Stimulated activated CD4-positive, alpha-beta T cell treated with anti-CD3 and anti-CD28 coated beads, Interleukin-2, amount 100 ng/mL, for 4 hours (primary cell): ENCODE measurements at places on chromosomes 2 and 18.
A peak's percentile ranks its signal among the peaks of the same experiment; 100 is the strongest.

DNA sequence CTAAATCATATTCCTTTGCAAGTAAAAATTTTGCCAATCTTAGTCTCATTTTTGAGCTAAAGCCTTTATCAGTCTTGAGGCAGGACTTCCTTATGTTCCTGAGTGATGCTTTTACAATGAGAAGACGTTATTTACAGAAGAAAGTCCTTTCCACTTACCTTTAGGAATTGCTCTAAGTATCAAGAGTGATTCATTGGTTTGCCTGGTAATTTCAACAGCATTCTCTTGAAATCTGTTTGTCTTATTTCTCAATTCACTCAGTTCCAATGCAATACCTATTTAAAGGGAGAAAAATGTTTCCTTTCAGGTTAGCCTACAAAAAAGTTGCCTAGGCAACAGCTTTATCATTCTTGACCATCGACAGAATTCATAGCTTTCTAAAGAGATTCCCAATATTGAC is 137.2 kb downstream of the LAMA1 start:
- no peak for DNase-seq

DNA sequence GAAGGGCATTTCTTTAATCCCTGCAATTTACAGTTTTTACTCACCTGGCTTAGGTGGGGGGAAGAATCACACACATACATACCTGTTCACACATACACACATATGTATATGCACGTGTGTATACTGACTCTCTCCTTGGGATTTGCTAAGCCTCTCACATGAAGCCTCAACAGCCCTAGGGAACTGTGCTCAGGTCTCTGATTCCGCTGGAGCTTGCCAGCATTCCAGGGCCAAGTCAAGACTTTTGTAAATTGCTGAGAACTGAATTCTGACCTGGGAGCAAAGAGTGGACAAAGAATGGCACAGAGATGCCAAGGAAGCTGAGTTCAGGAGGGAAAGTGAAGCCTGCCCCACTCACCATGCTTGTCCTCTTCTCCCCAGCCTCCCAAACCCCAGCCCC is 177.3 kb downstream of the TMEM247 start:
- no peak for DNase-seq

DNA sequence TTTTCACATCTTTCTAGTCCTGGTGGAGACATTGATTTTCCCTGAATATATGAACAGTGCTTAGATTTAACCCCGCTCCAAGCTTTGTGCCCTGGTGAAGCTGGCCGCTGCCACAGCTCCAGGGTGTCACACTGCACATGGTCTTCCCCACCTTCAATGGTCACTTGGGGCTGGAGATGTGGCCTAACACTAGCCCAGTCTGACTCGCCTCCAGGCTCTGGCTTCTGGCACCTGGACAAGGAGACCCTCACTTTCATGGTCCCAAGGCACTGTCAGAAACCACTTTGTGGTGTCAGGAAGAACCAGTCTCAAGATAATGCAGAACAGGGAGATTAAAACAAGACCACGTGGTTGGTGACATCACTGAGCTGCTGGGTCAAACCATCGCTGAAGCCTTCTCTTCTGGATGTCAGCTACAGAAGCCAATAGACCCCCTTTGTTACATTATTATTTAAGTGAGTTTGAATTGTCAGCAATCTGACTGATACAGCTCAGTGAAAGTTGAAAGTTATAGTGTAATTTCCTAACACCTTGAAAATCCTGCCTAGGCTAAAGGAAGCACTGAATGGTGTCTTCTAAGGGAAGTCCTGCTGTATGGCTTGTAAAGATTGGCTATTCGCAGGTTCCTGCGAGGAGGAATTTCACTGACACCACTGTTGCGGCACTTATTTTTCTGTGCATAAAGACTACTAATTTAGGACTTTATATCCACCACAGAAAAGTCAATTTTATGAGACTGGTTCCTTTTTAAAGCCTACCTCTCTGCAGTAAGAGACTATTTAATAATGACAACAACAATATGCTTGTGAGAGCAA is 55.0 kb upstream of the CTDP1 start:
- no peak for DNase-seq

DNA sequence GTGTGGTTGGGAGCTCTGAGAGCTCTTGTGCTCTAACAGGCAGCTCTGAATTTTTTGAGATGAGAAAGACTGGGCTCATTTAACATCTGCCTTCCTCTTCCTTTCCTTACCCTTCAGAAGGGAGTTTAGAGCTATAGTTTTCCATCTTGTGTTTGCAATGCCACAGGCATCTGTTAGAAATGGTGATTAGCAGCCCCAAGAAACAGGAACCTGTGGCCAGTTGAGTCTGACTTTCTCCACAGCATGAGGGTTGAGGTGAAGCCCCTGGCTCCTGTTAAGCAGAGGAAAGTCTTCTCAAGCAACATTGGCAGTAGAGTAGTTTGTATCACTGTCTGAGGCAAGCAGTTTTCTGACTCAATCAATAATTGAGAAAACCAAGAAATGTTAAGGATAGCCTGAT is 577.4 kb downstream of the ZEB2 start:
- no peak for DNase-seq

GRCh38 chr2:75025216-75025615 is 66.8 kb downstream of the POLE4 start:
- no peak for DNase-seq

GRCh38 chr2:112832841-112833638 is 3.5 kb downstream of the IL1B start:
- DNase-seq = no peak

DNA sequence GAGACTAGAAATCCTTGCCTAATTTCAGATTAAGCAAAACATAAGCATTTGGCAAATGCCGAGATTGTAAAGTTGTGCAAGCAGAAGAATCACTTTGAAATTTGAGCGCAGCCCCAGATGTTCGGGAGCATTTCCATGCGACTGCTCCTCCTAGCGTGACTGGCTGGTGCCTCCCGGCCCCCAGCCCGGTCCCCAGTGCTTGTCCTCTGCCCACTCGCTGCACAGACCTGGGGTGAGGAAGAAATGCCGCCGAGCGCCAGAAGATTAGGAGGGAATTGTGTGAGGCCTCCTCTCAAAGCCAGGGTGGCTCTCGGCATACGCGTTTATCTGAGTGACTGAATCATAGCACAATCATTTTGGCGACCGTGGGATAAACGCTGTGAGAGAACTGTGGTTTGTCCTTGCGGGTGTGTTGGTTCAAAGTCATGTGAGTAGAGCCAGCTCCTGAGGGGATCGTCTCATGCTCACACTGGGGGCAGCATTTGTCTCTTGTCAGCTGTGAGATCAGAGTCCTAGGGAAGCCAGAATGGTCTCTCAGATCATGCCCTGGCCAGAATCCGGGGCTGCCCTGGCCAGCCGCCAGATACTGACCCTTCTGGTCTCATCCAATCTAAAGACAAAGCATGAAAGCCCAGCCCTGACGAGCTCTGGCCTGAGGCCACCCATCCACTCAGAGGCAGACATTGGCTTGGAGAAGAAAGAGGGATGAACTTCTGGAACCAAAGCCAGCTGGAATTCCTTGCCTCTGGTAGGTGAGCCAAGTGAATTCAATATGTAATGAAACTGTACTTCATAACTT is 189.3 kb downstream of the SH3RF3 start:
- DNase-seq = no peak

GRCh38 chr2:104378853-104379374 is 475.0 kb upstream of the POU3F3 start:
- DNase-seq = no peak

- no peak for DNase-seq
Measured at GRCh38 chr2:150081775-150082481, 405.5 kb downstream of the RND3 start.

DNA sequence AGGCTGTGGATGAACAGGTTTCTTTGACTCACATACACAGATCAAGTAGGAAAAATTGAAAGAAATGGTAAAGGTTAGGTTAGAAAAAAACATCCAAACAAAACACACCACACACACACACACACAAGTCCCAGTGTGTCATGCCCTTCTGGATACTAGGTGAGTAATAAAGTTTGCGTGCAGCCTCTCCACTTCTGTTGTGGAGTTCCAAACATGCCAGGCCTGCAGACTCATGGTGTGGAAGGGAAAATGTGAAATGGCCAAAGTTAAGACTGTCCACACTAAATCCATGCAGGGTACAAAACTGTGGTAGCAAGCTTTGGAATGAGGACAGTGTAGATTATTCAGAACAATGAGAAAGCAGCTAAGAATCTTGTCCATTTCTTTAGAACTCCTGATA is 114.6 kb downstream of the IKZF2 start:
- DNase-seq = no peak

DNA sequence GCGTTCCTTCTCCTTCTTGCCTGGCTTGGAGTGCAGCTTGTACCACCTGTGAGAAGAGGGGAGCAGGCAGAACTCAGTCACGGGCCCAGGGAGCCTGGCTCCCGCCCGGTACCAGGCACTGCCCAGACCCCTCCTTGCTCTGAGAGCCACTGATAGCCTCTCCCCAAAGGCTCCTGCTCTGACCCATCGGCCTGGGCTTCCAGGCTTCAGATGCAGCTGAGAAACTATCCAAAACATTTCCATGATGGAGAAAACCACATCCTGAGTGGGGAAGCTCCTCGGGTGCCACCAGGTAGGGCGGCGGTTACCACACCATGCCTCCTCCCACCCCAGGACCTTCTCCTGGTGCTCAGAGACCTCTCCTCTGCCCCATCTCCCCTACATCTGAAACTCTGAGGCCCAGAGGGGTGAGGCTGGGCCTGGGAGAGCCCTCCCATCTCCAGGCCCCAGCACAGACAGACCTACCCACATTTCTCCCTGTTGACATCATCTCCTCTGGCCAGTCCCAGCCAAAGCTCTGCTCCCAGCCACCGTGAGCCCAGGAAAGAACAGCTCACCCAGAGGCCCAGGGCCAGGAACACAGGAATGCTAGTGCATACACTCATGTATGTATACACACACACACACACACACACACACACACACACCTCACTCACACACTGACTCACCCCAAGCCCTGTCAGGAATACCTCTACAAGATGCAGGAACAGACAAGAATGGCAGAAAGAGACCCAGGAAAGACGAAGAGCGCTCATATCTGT is 17.9 kb upstream of the SFXN5 start:
- DNase-seq = no peak

DNA sequence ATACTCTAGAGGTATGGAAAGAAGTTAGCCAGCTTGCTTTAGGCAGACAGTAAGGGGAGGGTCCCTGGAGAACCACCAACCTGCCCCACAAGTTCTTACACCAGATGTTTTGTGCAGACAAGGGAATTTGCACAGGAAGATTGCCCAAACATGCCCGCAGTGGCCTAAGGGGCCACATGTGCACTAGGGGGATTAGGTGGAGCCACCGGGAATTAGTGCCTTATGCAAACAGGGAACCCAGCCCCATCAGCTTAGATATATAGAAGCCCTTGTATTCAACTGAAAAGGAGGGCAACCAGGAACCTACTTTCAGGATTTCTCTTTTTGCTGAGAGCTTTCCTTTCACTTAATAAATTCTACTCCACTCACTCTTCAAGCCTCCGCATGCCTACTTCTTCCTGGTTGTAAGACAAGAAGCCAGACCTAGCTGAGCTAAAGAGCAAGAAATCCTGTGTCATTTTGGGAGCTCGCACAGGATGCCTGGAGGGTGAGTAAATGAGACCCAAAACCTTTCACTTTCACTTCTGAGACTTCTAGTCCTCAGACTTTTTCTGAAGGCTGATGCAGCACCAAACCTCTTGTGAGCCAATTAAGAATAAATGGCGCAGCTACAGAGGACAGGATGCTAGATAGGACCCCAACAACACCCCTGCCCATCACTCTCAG is 146.3 kb downstream of the GCA start:
- no peak for DNase-seq

- no peak for DNase-seq
Measured at GRCh38 chr18:76573325-76574025, 78.4 kb upstream of the ZNF516 start.

GRCh38 chr2:236211296-236211695 is 43.1 kb upstream of the GBX2 start:
- no peak for DNase-seq

DNA sequence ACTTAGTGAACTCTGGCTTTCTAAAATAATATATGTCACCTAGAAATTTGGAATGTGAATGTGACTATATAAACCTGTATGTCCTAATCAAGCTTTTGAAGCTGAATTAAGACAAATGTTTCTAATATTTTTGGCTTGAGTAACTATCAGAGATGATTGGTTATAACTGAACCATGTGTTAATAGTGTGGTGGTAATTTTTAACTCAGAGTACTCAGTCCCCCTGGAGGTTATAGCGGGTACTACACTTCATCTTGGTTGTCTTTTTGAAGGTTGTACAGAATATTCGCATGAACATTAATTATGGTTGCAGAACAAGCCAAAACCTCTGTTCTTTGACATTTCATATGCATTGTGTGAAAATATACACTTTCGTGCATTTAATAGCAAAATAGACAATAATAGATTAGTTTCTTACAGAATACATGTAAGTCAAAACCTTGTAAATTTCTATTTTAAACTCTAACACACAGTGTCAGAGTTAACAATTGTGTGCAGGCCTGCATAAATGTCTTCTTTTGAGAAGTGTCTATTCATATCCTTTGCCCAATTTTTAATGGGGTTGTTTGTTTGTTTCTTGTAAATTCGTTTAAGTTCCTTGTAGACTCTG is 86.0 kb downstream of the OSBPL6 start:
- peak; percentile 5 for DNase-seq

DNA sequence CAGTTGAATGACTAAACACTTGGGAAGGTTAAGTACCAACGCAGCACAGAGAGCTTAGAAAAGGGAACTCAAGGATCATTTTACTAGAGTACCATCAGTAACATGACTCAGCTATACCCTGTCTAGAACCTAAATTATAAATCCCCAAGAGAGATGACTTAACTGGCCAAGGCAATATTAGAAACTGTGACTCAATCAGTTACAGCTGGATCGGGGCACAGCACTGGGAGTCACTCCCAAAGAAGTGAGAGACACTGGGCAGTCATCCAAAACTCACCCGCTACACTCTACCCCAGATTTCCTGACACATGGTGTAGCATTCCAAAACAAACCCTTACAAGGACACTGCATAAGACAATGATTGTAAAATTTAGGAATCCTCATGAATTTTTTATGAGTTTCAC is 17.7 kb downstream of the IWS1 start:
- DNase-seq = no peak

GRCh38 chr2:157264099-157264498 is 6.6 kb downstream of the GALNT5 start:
- no peak for DNase-seq

DNA sequence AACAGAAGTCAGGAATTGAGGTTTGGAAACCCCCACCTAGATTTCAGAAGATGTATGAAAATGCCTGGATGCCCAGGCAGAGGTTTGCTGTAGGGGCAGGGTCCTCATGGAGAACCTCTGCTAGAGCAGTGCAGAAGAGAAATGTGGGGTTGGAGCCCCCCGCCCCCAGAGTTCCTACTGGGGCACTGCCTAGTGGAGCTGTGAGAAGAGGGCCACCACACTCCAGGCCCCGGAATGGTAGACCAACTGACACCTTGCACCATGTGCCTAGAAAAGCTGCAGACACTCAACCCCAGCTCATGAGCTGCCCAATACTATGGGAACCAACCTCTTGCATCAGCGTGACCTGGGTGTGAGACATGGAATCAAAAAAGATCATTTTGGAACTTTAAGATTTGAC is 967.0 kb upstream of the NRXN1 start:
- DNase-seq = no peak

DNA sequence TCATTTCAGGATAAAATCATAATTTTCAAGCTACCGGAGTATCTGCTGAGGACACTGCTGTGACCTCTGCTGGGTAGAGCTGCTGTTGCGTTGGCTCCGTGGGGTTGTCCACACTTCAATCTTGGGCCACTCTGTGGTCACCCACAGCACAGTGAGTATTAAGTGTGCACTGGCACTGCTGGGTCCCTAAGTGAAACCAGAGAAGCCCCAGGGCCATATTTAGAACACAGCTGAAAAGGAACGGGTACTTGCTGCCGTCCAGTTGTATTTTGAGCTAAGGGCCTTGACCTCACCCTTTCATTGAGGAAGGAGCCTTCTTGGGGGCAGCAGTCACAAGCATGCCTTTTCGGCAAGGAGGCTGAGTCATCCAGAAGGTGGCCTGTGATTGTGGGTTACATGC is 10.1 kb downstream of the SLC9A4 start:
- no peak for DNase-seq
